Left kidney (tissue), 8 donors: ENCODE measurements at places on chromosomes 16 and 17. TPM values are rescaled to one million over a fixed set of nuclear protein-coding genes. Genes with fewer than 3 reads are reported as not detected.
A peak's percentile ranks its signal among the peaks of the same experiment; 100 is the strongest.

The CDC6 gene
- polyA plus RNA-seq, result 32.9 TPM

The ARHGDIG gene
- 3.6 TPM for polyA plus RNA-seq

DNA sequence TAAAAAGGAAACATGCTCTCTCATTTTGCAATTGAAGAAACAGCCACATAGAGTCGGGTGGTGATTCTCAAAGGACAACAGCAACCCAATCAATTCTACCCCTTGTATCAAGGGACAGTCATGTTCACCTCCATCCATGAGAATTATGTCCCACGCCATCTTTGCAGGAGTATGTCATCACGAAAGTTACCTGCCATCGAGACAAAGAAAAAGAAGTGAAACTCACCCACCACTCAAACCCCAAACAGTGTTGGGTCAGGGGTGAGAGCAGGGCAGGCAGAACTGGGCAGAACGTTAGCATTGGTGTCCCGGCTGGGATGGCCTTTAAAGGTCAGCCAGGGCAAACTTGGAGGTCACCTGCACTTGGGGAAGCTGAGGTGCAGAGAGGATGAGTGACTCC, 24.2 kb upstream of the HNF1B start:
- no peak for DNase-seq

DNA sequence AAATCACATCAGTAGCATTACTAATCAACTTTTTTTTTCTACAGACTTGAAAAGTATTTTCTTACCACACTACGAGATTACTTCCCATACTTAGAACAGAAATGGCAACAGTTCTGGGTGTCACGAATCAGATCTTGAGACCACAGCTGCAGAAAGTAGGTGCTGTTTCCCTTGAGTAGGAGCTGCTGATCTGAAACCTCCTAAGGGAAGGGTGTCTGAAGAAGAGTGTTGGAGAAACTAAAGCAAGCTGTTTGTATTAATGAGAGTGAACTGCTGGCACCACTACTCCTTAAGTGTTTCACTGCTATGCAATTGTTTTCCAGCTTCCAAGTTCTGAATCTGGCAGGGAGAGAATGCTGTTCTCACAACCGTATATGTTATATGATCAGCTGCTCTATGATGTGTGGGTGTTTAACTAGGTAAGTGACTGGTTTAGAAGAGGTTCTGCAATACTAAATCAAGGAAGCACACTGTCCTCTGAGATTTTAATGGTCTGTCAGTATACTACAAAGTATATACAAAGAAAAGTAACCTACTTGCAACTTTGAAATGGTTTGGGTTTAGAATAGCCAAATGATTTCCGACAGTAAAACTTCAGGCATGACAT, 3.3 kb downstream of the ZNF652 start:
- no peak for DNase-seq

GRCh38 chr16:85445064-85445778, 167.9 kb upstream of the GSE1 start:
- no peak for DNase-seq

DNA sequence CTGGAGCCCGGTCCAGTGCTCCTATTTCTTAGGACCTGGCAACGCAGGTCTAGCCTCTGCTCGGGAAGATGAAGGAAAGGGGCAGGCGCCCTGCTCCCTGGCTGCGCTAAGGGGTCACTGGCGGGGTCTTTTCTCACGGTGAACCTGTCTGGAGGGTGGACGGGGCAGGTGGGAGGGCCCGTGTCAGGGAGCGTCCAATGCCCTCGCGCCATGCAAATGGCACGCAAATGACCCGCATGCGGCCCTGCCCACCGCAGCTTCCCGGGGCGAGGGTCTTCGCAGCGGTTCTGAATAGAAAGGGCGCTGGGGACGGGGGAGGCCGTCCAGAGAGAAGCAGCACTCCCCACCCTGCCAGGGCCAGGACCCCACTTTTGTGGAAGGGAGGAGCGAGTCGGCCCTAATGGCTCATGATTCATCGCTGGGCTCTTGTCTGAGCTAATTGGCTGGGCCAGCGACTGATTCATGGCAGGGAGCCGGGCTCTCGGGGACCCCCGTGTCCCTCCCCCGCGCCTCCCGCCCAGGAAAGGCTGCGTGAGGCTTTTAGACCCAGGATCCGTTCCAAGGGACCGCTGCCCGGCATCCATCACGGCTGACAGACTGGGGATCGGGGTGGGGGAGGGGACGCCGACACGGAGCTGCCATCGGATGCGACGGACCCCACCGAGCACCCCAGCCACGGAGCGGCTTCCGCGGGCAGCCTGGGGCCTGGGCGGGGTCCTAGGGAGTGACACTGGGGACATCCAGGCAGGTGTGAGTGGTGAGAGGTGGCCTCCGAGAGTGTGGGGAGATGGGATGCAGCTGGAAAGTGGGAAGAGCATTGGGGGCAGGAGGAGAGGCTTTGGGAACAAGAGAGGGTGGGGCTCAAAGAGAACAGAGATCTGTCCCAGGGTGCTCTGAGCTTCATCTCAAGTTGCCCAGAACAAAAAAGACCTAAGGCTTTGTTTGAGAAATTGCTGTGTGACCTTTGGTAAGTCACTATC, 25.0 kb upstream of the NGFR start:
- DNase-seq, result peak; percentile 58

DNA sequence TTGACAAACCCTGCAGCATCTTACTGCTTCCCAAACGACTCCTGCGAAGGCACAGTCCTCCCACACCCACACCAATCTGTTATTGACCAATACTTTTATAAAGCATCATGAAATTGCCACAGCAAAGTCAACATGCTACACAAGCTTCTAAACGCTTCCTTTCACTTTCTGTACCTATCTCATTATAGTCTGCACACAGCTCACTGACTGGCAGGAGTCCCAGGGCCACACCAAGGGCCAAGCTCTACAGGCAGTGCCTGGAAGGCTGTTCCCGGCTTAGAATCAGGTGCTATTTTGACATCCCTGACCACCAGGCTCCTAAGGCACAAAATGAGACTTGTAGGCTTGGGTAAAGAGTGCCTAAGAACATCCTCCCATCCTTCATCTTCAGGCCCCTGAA, 39.5 kb downstream of the USP7 start:
- no peak for DNase-seq

GRCh38 chr17:55737976-55738501, 12.8 kb upstream of the PCTP start:
- DNase-seq, result no peak

GRCh38 chr16:2147981-2148671, at the start of gene RAB26:
Gene RAB26, plus strand, starts transcription at chr16:2148625. Its CDS starts 159 bp downstream, at chr16:2148784.
- peak; percentile 56 for DNase-seq

GRCh38 chr17:29412780-29413565, 22.8 kb downstream of the TAOK1 start:
- no peak for DNase-seq

DNA sequence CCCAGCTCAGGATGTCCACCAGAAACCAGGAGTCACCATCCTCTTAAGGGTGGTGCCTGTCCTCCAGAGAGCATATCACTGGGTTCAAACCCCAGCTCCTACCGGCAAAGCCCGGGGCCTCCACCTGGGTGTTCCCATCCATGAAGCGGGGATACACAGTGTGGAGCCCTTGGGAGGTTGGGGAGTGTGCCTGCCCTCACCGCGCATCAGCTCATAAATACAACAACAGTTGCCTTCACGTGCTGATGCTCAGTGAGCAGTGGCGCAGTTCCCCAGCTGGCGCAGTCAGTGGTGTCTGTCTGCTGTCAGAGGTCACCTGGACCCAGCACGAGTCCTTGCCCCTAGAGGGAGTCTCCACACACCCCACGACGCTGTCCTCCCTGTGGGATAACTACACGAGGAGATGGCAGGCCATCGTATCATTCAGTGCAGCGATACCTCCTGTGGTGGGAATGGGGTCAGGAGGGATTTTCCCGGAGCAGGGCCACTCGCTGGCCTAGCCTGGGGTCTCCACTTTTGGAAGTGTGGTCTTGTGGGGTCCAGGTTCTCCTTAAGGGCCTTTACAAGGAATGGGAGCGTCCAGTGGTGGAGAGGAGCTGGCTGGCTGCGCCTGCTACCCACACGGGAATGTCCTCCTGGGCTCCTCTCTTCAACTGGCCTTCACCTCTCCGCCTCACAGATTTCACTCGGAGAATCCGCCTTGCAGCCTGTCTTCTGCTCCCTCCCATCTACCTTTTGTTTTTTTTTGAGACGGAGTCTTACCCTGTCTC, 2.3 kb upstream of the ELOB start:
- DNase-seq, result no peak

DNA sequence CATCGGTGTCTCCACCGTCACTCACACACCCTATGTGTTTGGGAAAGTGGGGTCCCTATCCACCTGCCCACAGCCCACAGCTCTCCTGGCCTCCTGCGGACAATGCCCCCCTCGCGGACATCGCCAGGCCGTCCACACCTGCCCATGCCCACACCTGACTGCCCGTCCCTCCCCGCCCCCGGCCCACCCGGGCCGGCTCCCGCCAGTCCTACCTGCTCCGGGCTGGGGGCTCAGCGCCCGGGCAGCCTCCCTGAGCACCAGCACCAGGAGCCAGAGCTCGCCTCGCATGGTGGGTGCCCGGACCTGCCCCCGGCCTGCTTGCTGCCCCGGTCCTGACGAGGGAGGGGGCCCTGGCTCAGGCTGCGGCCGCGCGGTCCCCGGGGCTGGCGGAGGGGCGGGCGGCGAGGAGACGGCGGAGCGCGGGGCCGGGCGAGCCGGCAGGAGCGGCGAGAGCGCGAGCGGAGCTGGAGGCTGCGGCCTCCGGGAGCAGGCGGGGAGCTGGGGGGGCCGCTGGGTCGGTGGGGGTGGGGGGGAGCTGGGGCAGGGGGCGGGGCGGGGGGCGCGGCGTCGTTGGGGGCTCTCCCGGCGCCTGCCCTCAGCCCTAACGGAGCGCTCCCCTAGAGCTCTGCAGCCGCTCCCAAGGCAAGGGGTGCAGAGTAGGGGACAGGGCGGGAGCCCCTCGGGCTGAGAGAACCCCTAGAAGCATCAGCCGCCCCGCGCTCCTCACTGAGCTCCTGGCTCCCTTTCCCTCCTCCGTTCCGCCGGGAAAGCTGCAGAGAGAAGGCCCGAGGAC, at the start of gene PLXDC1:
Gene PLXDC1, minus strand, starts transcription at position 488 of the 793 bp plus-strand sequence. Its CDS starts 200 bp downstream, at position 288.
- no peak for DNase-seq

DNA sequence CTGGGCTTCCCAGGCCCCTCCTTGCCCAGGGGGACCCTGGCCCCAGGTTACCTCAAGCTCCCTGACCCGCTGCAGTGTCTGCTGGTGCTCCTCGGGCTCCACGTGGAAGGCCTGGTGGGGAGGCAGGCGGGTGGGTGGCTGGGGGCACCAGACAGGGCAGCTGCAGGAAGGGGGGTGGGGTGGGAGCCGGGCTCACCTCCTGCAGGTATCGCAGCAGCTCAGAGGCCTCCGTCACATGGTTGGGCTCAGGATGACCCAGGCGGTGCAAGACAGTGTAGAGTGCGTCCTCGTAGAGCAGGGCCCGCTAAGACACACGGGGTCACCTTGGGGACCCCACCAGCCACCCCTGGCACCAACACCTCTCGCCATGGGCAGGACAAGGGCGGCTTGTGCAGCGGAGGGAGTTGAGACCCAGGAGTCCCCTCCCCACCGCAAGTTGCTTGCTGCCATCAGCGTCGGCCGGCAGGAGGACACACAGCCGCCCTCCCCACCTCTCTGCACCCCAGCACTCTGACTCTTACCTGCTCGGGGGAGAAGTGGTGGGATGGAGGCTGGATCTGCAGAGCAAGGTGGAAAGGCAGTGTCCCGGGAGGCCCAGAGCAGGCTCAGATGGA, 1.1 kb downstream of the UNC13D start:
- DNase-seq, result no peak

GRCh38 chr17:8870406-8871040, 3.0 kb upstream of the PIK3R6 start:
- no peak for DNase-seq

GRCh38 chr17:19671433-19671832, 22.9 kb downstream of the ALDH3A2 start:
- DNase-seq, result no peak

DNA sequence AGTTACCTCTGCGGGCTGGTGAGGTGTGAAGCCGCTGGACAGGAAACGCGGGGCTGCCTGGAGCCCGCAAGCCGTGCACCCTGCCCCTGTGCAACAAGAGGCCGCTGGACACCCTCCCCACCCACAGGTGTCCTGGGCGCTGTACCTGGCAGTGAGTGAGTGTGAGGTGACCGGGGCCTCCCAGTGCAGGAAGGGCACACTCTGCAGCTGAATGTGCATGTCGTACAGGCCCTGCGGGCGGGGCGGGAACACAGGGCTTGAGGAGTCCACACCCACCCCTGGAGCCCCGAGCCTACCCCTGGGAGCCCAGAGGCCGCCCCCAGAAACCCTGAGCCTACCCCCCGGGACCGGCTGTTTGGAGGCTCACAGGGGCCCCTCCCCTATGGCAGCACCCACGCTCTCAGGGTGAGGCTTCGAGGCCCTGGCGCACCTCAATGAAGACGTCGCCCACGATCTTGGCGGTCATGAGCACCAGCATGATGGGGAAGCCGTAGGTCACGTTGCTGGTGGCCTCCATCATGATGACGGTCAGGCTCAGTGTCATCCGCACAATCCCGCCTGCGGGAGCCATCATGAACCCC, 4.3 kb upstream of the CCDC154 start:
- DNase-seq, result no peak
